Fibroblast of the conjunctiva (primary cell): ENCODE measurements at places on chromosomes 2 and 18.
A peak's percentile ranks its signal among the peaks of the same experiment; 100 is the strongest.

DNA sequence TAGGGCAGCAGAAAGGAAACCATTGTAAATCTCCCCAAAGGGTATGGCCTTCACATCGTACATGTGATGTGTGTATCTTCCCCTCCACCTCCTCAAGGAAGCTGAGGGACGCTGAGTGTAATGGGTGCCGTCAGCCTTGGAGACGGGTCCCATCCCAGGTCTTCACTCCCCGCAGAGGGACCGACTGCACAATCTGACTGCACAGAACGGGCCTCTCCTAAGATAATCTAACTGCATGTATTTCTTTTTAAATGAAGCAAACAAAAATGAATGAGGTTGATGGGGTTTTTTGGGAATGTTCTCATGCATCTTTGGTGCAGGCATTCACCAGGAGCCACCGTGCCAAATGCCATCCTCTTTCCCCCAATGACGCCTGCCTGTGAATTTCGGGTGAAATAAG lies 94.1 kb upstream of the PXDN start:
- no peak for DNase-seq

DNA sequence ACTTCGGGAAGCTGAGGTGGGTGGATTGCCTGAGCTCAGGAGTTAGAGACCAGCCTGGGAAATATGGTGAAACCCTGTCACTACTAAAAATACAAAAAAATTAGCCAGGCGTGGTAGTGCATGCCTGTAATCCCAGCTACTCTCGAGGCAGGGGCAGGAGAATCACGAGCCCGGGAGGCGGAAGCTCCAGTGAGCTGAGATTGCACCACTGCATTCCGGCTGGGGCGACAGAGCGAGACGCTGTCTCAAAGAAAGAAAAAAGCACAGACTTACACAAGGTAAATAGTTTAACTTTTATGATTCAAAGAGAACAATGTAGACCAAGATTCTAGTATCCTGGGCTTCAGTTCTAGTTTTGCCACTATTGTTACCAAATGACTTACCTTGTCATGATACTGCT lies 37.4 kb downstream of the NCKAP1 start:
- no peak for DNase-seq

DNA sequence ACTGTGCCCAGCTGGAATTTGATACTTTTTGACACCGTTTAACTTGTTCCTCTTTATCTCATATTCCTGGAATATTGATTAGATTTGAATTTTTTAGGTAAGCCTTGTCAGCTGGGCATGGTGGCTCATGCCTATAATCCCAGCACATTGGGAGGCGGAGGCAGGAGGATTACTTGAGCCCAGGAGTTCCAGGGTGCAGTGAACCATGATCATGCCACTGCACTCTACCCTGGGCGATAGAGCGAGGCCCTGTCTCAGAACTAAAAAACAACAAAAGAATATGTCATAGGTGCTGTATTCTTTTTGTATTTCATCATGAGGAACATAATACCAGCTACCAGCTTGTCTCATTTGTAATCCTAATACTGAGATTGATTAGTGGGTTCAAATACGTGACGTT lies 90.3 kb downstream of the ZNF532 start:
- DNase-seq, result no peak

DNA sequence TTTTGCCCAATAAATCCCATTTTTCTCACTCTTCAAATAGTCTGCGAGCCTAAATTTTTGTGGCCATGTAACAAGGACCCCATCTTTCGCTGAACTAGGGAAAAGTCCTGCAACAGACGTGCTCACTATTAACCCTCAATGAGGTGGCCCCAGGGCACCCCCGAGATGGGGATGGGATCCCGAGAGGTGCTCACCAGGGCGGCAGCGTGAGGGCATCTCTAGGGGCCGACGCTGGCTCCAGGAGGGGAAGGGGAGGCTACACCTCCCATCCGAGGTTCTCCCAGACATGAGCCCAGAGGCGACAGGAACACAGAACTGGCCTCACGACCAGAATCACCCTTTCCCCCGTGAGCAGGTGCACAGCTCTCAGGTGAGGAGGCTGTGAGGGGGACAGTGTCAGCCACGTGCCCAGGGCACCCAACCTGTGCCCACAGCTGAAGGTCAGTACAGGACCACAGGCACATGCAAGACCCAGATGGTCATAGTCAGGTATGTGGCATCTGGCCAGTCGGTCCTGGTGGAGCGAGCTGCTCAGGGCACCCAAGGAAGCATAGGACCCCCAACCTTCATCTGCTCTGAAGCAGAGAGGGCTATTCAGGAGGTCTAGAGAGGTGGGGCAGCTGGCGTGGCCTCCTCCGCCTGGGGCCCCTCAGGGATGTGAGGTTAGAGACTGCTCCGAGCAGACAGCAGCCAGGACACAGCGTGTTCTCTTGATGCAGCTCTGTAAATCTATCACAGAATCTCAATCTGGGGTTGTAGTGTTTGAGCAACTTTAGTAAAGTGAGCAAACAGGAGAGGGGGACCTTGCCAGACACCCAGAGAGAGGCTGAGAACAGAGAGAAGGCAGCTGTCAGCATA lies 62.8 kb downstream of the PXDN start:
- no peak for DNase-seq

GRCh38 chr18:6626457-6626856 lies 103.1 kb upstream of the ARHGAP28 start:
- DNase-seq, result no peak

GRCh38 chr2:34161549-34161948 lies 562.5 kb upstream of the FAM98A start:
- no peak for DNase-seq

DNA sequence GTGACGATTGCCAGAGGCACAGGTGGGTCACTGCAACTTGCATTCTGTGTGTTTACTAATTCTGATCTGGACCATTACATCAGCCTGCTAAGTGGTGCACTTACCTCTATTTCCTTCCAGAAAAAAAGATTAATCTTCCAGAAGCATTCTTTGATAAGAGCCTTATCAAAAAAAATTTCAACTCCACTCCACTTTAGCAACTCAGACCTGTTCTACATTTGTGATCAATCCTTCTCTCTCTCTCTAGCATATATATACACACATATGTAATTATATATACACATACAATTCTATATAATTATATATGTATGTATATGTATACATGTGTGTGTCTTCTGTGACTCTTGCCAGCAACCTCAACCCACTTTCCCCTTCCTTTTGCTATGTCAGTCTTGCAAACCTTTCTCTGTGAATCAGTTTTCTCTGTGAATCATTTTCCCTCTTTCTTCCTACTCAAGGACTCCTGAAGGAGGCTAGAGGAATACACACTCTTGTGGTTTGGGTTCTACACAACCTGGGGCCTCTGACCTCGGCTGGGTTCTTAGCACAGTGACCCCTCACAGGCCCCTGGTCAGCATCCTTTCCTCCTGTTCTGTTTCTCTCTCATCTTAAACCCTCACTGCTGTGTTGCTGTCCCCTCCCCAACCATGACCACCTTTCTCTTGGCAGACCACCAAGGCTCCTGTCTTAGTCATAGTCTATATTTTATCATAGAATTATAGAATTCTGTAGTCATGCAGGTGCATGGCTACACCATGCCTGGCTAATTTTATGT lies 130.4 kb upstream of the PELI1 start:
- DNase-seq, result no peak

DNA sequence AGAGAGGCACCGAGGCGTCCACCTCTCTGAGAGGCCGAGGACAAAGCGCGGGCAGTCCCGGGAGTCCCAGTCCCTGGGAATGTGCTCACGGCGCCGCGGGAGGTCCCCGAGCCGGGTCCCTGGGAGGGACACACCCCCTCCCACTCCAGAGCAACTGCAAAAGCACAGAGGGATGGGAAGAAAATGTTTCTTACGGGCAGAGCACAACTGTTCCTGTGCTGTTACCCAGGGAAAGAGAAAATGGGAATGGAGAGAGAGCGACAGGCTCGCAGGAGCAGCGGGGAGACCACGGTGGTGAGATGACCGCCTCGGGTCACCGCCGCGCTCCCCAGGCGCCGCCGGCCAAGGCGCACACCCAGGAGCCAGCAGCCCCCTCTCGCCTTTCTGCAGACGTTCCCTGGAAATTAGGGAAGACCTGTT lies 1.2 kb upstream of the BCL11A start:
- no peak for DNase-seq

DNA sequence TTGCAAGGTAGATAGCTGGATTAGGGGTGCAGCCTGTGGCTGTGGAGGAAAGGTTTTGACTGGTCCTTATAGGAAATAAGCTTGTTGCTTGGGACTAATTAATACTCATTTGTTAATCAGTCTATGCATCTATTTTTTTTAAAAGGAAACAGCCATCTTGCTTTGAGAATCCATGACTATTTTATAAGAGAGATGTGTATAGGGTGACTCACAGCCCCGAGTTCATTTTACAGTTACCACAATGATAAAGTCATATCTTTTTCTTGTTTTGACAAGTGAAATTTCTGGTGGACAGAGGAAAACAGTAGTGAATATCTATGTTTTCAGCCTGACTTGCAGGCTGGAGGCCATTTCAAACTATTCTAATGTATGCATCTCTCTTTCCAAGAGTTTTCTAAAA lies 193.5 kb upstream of the CCDC68 start:
- DNase-seq, result no peak

DNA sequence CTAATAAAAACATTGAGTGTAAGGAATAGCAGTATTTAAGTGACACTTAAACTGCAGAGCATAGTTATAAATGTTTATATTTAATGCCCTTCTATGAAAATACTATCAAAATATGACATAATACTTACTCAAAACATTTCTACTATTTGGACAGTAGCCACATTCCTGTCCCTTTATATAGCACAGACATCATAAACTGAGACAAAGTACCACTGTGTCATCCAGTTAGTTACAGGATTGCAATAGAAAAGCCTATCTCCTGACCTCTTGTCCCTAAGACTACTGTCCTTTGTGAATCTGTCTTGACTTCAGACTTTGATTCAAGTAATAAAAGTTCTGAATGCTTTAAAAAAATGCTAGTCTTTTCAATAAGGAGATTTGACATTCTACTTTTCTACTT lies 1528.5 kb upstream of the NXPH2 start:
- DNase-seq, result no peak

DNA sequence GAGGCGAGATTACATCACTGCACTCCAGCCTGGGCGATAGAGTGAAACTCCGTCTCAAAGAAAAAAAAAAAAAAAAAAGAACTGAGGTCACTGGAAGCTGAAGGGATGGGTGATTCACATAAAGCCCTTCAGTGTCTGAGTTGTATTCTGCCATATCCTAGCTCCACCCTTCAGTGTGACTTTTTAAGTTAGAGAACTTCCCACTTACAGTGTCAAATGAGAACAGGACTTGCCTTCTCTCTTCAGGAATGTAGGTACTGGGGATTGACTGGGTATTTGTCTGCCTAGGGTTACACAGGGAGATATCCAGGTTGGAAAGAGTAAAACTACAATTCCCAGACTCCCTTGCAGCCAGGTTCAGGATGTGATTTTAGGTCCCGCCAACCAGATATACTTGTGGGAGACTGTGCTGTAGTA lies 37.9 kb downstream of the EHD3 start:
- no peak for DNase-seq

DNA sequence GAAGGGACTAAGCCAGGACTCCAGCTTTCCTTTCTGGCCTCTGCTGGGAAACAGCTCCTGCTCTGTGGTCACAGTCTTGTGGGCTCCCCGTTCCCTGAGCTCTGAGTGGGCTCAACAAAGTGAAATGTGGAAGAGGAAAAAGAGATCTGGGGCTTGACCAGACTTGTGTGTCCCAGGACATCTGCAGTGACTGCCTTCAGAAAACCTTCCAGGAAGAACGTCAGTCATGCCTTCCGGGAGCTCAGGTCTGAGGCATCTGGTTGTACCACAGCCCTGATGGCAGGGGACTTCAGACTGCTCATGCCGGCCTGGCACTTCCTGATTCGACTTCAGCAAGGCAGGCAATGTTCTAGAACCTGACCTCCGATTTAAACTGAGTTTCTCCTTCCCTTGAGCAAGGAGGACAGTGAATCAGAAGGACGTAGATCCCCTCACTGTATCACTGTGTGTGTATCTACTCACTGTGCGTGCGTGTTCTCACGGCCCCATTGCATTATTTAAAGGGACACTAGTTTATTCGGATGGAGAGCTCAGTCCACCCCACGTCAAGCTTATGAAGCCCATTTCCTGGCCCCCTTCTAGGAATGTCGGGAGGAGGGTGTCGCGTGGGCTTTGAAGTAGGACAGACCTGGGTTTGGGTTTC lies 548 bp upstream of the FBLN7 start:
- no peak for DNase-seq

GRCh38 chr2:36618381-36618780 lies 20.4 kb upstream of the FEZ2 start:
- peak; percentile 55 for DNase-seq

GRCh38 chr2:159454185-159454584 lies 162.2 kb downstream of the BAZ2B start:
- no peak for DNase-seq

- no peak for DNase-seq
These were observed 119.3 kb upstream of the RBBP8 start for GRCh38 chr18:22813648-22814328.
